ENCODE measurements at places on chromosomes 1 and 21.

- DNase-seq = peak; percentile 66
These were observed 62.2 kb upstream of the ATP1B1 start for GRCh38 chr1:169044296-169044695.

- DNase-seq = peak; percentile 12
These were observed 95.3 kb upstream of the TTC34 start for GRCh38 chr1:2896824-2897223.

GRCh38 chr1:228031276-228031995, 24.6 kb downstream of the WNT3A start:
- DNase-seq = no peak

DNA sequence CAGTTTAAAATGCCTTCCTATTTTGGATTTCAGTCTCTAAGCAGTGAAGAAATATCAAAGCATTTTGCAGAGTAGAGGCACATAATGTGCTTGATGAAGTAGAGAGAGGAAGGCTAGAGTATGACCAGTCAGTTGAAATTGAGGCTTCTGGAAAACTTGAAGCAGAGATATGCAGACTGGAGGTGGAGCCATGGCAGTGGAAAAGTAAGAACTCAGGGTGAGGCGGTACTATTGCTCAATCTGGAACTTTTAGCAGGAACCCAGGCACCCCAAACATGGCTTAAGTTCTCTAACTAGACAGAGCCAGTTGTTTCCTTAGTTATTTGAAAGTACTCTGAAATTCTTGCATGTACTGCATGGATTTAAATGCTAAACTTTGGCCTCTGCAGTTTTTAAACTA, 288.6 kb downstream of the HHAT start:
- DNase-seq = no peak

DNA sequence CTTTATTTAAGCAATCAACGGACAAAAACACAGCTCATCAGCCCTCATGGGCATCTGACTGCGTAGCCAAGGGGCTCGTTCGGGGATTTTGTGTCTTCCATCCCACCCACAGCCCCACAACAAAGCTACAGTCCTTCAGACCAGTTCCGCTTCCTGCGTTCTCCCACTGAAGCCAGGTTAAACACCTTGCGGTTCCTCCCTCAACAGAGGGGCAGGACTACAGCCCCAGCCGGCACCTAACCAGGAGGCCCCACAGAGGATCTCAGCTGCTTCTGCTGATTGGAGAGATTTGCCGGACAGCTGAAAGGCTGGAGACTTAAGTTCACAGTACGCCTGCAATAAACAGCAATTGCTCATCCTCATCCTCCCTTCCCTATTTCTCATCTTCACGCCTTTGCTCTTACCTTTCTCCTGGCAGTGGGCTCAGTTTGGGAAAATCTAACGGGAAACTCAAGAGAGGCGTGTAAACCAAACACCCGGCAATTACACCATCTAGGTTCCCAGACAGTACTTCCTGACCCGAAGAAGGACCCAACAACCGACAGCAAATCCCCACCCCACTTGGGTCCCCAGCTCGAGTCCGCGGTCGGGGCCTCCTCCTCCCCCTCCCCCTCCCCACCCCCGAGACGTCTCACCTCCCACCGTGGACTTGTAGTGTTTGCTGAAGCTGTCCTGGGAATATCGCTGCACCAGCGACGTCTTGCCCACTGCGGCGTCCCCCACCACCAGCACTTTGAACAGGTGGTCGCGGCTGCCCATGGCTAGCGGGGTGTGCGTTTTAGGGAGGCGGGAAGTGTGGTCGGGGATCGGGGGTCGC, 876 bp downstream of the RAB29 start:
- DNase-seq = peak; percentile 33

DNA sequence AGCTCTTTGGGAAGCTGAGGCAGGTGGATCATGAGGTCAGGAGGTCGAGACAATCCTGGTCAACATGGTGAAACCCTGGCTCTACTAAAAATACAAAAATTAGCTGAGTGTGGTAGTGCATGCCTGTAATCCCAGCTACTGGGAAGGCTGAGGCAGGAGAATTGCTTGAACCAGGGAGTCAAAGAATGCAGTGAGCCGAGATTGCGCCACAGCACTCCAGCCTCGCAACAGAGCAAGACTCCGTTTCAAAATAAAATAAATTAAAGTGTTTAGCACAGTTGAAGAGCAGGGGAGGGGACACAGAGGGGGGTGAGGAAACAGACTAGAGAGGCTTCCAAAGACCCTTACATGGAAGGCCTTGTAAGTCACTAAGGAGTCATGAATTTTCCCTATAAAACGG, 131.2 kb upstream of the SPATA6 start:
- DNase-seq = no peak

DNA sequence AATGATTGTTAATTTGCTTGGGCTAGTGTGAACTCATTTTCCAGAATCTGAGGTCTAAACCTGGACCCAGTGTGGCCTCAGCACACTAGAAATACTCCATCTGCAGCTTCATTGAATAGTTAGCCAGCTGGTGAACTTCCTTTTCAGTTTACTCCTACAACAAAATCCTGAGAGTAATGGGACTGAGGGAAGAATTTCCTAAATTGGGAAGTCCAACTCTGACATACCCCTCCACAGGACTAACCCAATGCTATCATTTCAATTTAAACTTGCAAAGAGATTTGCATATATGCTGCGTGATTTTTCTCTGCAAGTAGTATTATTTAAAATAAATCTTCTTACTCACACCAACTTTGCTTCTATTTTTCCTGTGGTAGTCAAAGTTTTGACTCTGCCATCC, 27.8 kb upstream of the PIGC start:
- no peak for DNase-seq

GRCh38 chr1:12249181-12249580, 19.4 kb downstream of the VPS13D start:
- no peak for DNase-seq

DNA sequence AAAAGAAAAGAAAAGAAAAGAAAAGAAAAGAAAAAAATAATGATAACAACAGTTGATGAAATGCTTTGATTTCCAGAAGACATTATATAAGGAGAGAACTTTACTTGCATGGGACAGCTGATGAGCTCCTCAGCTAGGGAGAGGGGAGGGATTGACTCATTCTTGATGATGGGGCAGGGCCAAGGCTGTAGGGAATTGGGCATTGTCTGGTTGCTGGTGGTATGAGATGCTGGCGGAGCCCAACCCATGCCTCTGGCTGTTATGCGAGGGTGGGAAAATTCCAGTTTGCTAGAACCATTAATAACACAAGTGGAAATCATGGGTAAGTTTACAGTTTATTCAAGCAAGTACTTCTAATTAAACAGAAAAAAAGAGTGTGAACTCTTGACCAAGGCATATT, 36.0 kb upstream of the KIF26B start:
- DNase-seq = no peak

- no peak for DNase-seq
These were observed 161.8 kb upstream of the IRF2BP2 start for GRCh38 chr1:234771642-234772344.

DNA sequence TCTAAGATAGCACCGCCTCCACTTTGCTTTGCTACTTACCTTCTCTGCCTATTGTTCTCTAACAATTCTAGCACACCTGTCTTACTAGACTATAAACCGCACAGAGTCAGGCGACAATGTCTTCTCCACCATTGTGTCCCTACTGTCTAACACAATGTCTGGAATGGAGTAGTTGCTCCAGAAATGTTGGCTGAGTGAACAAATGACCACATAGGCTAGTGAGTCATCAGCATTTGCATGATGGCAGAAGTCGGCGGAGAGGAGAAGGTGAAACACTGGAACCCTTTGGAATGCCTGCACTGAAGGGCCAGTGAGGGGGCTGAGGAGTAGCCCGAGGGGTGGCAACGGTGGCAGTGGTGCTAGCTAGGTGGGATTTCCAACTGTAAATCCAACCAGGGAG, 14.0 kb upstream of the PABPC4 start:
- DNase-seq = no peak

DNA sequence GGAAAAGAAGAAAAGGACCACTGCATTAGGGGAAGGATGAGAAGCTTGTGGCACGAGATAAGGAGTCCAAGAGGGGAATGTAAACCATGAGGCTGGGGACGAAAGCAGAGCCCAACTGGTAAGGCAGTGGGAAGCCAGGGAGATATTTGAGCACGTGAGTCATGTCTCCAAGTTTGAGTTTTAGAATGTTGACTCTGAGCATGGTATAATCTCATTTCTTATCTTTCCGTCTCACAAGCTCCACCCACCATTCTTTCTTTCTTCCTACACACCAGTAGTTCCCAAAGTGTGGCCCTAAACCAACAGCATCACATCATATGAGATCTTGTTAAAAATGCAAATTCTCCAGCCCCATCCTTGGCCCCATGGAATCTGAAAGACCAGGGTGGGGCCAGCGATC, 145.3 kb downstream of the PLPP3 start:
- no peak for DNase-seq

DNA sequence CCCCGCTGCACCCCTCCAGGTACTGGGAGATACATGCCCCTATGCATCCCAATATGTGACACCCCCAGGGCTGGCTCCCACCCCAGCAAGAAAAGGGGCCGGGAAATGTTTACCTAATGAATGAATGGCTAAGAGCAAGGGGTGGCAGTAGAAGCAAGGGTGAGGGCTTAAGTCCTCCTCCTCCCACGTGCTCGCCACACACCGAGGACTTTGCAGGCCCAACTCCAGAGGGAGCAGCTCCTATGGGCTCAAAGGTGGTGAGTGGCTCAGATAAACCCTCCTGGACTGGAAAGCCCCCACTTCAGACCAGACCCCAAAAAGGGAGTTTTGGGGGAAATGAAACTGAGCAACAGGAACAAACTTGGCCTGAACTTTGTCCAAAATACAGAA, 11.4 kb downstream of the SLC45A3 start:
- DNase-seq = no peak

DNA sequence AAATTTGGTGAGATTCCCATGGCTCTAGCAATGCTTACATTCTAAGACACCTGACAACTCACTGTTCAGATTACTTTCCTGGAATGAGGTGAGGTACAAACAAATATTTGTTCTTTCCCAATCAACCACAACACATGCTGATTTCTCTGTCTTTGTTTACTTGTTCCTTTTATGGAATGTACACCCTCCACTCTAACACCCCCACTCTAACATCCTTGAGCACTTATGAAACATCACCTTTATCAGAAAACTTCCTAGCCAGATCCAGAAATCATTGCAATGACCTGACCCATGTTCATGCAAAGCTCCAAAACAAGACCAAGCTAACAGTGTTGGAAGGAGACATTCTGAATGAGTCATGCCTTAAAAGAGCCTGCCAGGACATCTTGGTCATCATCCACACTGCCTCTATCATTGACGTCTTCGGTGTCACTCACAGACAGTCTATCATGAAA, 35.5 kb downstream of the HSD3B1 start:
- no peak for DNase-seq

DNA sequence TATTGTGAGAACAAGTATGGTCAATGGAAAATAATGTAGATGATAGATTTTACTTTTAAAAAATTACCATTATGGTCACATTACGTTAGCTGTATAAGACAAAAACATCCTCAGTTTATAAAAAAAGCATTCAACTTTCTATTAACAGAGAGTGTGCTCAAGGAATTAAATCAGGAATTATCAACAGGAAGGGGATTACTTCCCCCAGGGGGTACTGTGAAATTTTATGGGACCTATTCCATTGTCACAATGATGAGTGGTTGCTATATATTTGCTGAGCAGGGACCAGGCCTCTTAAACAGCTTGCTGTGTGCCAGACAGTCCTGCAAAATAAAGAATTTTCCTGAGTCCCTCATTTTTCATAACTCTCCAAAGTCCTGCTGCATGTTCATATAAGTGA, 21.2 kb downstream of the JAM2 start:
- no peak for DNase-seq
